ENCODE measurements at places on chromosomes 6 and 20.
A peak's percentile ranks its signal among the peaks of the same experiment; 100 is the strongest.

- peak; percentile 29 for DNase-seq
Measured at GRCh38 chr6:134814076-134814695, 135.7 kb downstream of the ALDH8A1 start.

DNA sequence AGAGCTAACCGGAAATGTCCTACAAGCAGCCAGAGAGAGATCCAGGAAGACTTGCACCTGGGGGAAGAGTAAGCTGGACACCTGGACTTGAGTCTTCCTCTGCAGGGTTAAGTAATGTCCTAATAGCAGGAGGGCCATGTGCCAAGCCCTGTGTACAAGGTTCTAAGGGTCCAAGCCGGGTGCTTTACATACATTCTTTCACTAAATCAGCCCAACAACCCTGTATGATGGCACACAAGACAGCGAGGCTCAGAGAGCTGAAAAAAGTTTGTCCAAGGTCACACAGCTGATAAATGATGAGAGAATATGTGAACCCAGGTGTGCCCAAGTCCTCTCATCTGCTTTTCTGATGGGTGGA, 215.1 kb upstream of the CDYL start:
- DNase-seq = no peak

- no peak for DNase-seq
Measured at GRCh38 chr6:46932526-46933319, 11.0 kb upstream of the ADGRF5 start.

GRCh38 chr20:47106786-47107185, 212.1 kb downstream of the EYA2 start:
- DNase-seq = no peak

GRCh38 chr6:82178077-82178758, 69.3 kb downstream of the IBTK start:
- DNase-seq = no peak

DNA sequence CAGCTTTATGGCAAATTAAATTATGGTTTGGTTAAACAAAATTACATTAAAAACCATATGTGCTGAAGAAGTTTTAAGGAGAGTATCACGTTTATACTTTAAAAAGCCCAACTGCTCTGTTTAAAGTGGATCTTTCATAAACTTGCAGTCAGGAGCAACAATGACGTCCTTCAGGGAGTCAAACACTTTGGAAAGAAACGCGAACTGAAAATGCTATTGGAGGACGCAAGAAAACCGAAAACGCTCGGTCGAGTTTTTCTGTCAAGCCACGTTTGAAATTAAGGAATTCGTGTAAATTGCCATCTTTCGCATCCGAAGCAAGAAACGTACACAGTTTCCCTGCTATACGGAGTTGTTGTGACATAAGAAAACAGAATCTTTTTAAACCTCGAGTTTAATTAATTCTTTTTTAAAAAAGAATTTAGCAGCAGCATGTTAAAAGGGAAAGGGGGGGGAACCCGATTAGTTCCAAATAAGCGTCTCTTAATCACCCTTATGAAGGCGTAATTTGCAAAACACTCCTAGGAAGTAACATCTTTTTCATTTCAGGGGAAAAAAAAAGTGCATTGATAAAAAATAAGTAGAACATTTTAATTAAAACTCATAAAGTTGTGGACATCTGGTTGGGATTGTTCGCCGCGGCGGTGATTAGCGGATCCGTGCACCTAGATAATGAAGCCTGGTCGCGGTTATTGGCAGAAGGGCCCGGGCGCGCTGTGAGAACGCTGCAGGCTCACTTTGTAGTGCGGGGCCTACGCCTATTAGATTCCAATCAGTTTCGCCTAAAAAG, 295.4 kb downstream of the TFAP2C start:
- no peak for DNase-seq

DNA sequence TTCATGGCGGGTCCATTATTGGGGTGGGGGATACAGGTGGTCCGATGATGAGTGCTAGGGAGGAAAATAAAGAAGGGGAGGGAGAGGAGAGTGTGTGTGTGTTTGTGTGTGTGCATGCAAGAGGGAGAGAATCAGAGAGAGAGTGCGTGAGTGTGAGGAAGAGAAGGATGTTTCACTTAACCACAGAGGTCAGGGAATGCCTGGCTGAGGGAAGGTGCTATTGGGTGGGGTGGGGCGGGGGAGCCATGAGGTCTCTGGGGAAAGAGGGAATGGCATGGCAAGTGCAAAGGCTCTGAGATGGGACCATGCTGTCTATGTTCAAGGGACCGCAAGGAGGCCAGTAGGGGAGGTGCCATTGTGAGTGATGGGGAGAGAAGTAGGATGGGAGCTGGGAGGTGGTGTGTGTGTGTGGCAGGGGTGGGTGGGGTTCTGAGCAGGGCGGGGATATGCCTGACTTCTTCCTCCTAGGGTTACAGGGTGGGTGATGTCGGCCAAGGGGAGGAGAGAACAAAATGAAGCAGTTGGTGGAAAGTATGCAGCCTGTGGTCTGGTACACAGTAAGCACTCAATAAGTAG, 23.0 kb downstream of the CEBPB start:
- no peak for DNase-seq

DNA sequence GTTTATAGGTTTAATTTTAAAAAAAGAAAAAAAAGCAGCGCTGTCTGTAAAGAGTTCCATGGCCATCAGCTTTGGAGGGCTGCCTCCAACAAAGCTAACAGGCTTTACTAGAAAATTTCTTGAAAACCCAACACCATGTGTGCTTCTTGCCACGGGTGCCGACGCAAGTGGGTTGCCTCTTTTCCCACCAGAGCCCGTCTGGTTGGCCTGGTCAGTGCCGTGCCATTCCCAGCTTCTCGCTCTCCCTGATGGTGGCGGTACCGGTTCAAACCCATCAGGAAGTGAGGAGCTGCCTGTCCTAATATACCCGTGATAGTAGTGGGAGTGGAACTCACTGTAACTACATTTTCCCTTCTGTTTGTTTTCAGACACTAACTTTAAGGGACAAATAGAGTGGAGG, 73.7 kb downstream of the CDH4 start:
- DNase-seq = no peak

DNA sequence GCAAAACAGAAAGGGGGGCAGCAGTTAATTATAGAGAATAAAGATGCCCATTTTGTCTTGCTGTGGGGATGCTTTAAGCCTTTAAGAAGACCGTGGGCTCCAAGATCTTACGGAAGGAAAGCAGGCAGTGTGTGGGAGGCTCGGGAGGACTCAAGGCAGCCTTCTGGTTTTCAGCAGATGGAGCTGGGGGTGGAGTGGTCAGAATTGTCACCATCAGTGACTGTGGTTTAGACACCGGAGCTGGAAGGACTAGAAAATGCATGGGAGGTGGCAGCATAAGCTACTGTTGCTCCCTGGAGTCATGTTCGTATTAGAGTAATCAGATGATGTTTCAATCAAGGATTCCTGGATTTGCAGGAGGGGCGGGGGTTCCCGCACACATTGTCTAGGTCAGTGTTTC, 3.7 kb downstream of the PHACTR1 start:
- DNase-seq = no peak

GRCh38 chr6:116392132-116393013, 21.6 kb downstream of the DSE start:
- no peak for DNase-seq

GRCh38 chr20:63132715-63133471, 83.0 kb downstream of the YTHDF1 start:
- DNase-seq = no peak

- peak; percentile 12 for DNase-seq
Measured at GRCh38 chr6:8628736-8629135, 193.4 kb upstream of the SLC35B3 start.

- no peak for DNase-seq
Measured at GRCh38 chr6:41371461-41371991, 36.1 kb downstream of the NCR2 start.

GRCh38 chr6:25482996-25483395, 169.0 kb upstream of the SCGN start:
- no peak for DNase-seq

- no peak for DNase-seq
Measured at GRCh38 chr6:13362412-13362811, 34.1 kb upstream of the TBC1D7 start.

DNA sequence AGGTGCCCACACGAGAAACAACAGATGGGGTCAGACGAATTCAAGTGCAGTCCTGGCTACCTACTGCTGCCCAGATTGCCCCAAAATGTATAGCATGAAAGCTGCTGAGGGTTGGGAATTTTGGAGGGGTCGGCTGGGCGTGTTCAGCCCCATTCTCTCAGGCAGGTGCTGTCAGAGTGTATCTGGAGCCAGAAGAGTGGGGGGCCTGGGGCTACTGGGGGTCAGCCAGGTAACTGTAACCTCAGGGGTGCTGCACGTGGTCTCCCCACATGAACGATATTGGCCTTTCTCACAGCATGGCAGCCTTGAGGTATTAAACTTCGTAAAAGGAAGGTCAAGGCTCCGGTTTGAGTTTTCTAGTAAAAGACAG, 14.6 kb downstream of the SYNDIG1 start:
- no peak for DNase-seq

DNA sequence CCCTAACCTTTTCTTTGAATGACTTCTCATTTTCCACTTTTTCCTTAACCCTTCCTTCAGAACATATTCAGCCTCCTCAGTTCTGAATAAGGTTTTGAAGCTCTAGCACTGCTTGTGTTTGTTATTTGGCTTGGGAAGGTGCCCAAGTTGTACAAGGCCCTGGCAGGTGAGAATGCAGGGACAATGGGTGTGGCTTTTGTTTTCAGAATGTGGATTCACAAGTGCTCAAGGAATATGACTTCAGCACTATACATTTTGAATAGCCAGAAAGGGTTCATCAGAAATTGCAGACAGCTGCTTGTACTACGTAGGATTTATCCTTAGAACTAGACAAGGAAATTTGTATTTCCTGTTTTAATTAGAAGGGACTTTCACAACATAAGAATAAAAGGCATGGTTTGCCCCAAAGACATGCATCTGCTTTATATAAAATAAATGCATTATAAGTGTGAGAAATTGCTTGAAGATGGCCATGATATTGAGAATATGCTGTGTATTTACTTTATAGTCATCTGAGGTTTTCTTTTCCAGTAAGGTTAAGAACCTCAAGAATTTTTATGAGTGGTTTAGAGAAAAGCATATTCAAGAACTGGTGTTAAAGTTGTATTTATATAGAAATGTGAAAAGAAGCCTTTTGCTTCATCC, 29.3 kb upstream of the PRDM1 start:
- DNase-seq = no peak

DNA sequence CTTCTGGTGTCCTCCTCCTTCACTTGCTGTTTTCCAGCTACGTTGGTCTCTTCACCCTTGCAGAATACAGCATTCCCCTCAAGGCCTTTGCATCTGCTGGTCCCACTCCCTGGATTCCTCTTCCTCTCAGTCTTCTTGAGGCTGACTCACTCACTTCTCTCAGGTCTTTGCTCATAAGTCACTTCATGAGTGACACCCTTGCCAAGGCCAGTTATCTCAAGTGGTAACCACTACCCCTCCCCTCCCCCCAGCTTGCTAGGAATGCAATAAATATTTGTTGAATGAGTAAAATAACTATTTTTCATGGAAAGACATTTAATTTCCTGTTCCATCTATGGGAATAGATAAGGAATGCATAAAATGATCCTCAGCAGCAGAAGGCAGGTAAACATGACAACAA, 131.7 kb downstream of the PLCB4 start:
- no peak for DNase-seq

DNA sequence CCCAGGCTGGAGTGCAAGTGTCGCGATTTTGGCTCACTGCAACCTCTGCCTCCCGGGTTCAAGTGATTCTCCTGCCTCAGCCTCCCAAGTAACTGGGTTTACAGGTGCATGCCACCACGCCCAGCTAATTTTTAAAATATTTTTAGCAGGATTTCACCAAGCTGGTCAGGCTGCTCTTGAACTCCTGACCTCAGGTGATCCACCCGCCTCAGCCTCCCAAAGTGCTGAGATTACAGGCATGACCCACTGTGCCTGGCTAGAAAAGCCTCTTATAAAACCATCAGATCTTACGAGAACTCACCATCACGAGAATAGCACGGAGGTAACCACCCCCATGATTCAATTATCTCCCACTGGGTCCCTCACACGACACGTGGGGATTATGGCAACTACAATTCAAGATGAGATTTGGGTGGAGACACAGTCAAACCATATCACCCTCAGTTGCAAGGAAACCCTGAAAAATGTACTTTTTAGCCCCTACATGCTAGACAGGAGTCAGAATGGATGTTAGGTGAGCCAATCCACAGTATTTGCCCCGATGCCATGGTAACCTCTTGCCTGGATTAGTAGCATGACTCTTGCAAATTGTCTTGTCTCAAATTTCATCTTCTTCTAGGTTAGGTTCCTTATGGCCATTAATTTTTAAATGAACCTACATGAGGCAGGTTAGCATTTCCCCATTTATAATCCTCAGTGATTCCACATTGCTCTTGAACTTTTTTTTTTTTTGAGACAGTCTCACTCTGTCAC, 17.1 kb upstream of the SASH1 start:
- no peak for DNase-seq

GRCh38 chr20:45347936-45348778, at the start of gene SDC4:
Gene SDC4, minus strand, starts transcription at chr20:45348424. Its CDS starts 40 bp downstream, at chr20:45348384.
- no peak for DNase-seq

- no peak for DNase-seq
Measured at GRCh38 chr6:82616386-82617028, 252.9 kb downstream of the TPBG start.

GRCh38 chr6:121223930-121224329, 110.3 kb downstream of the TBC1D32 start:
- no peak for DNase-seq

- no peak for DNase-seq
Measured at GRCh38 chr20:37220731-37221130, 40.9 kb downstream of the GHRH start.

DNA sequence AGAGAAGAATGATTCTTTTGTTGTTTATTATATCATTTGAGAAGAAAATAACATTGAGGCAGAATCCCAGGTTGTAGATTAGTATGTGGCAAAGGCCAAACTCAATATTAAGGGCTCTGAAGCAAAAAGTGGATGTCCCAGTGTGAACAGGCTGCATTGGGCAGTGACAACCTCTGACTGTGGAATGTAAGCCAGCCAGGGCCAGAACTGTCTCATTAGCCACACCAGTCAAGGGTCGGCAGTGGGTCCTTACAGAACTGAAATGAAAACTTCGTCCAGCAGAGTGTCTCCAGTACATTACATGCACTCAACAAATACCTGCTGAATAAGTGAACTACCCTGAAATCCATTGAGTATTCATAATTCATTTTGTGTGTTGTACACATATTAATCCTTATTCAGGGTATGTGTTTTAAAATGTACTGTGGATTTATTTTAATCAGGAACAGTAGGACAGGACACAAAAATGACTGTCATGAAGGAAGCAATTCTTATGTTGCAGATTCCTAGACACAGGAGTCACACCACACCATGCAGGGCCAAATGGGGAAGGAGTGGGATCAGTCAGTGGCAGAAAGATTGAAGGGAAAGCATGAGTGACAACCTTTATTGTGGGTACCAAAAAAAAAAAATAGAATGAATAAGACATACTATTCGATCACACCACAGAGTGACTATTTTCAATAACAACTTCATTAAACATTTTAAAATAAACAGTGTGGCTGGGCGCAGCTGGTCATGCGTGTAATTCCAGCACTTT, 64.9 kb upstream of the UTRN start:
- DNase-seq = no peak

- DNase-seq = no peak
Measured at GRCh38 chr6:56348578-56348977, 101.2 kb upstream of the COL21A1 start.
